ENCODE measurements at places on chromosomes 16 and 17. TPM values are rescaled to one million over a fixed set of nuclear protein-coding genes. Genes with fewer than 3 reads are reported as not detected.

CDH3 gene
- polyA plus RNA-seq = 6.0 TPM

CFAP97D1 gene
- not detected for polyA plus RNA-seq

ATP6V0D1 gene
- 57.7 TPM for polyA plus RNA-seq

ANKFN1 gene
- polyA plus RNA-seq = not detected

CLEC19A gene
- polyA plus RNA-seq = not detected

CEP112 gene
- polyA plus RNA-seq = 9.9 TPM

WDR81 gene
- 10.6 TPM for polyA plus RNA-seq

HOXB1 gene
- polyA plus RNA-seq = not detected

NPB gene
- polyA plus RNA-seq = 0.93 TPM

CES1 gene
- 4.8 TPM for polyA plus RNA-seq

NRN1L gene
- polyA plus RNA-seq = 2.7 TPM

SMTNL2 gene
- not detected for polyA plus RNA-seq

OTOA gene
- not detected for polyA plus RNA-seq

LYRM9 gene
- polyA plus RNA-seq = 12.5 TPM

CYBA gene
- 159 TPM for polyA plus RNA-seq

MYL11 gene
- 1.6 TPM for polyA plus RNA-seq

B9D1 gene
- polyA plus RNA-seq = 10.9 TPM

OR3A3 gene
- polyA plus RNA-seq = not detected

TBC1D3H gene
- 6.1 TPM for polyA plus RNA-seq

NME1 gene
- 126 TPM for polyA plus RNA-seq

UBALD1 gene
- polyA plus RNA-seq = 41.3 TPM

GOSR2 gene
- polyA plus RNA-seq = 15.3 TPM

CTRL gene
- 0.62 TPM for polyA plus RNA-seq

SBK1 gene
- polyA plus RNA-seq = 0.31 TPM

TMEM114 gene
- polyA plus RNA-seq = not detected

NPW gene
- 12.4 TPM for polyA plus RNA-seq

MXRA7 gene
- polyA plus RNA-seq = 54.5 TPM

All from stomach (tissue), 19 donors.